Fibroblast of lung (primary cell): ENCODE measurements at places on chromosomes 2 and 18. TPM values are rescaled to one million over a fixed set of nuclear protein-coding genes. Genes with fewer than 3 reads are reported as not detected.

Gene AP1S3
- 2.9 and 6.3 TPM in 2 replicates for polyA plus RNA-seq

Gene ONECUT2
- polyA plus RNA-seq, result under 0.01 and 0.01 TPM in 2 replicates

Gene L3MBTL4
- polyA plus RNA-seq, result 0.02 and 0.06 TPM in 2 replicates

Gene MC5R
- not detected in 2 replicates for polyA plus RNA-seq

Gene SIX2
- polyA plus RNA-seq, result 0.03 TPM in 1 of 2 replicates, not detected in the other

Gene PROKR1
- not detected in 2 replicates for polyA plus RNA-seq
